ENCODE measurements at places on chromosomes 5 and 9. TPM values are rescaled to one million over a fixed set of nuclear protein-coding genes. Genes with fewer than 3 reads are reported as not detected.

SPINK7 gene
- not detected for total RNA-seq

PFDN1 gene
- total RNA-seq, result 62.2 TPM

FSD1L gene
- total RNA-seq, result 2.3 TPM

PTPN3 gene
- 0.81 TPM for total RNA-seq

MACROH2A1 gene
- 252 TPM for total RNA-seq

PRR16 gene
- total RNA-seq, result not detected

LHX3 gene
- not detected for total RNA-seq
